ENCODE measurements at places on chromosomes 3 and 15.

- DNase-seq, result no peak
Observed at GRCh38 chr3:153357436-153357835, 195.4 kb downstream of the RAP2B start.

GRCh38 chr15:40243126-40243810 lies 4.4 kb downstream of the PAK6 start:
- DNase-seq, result no peak

DNA sequence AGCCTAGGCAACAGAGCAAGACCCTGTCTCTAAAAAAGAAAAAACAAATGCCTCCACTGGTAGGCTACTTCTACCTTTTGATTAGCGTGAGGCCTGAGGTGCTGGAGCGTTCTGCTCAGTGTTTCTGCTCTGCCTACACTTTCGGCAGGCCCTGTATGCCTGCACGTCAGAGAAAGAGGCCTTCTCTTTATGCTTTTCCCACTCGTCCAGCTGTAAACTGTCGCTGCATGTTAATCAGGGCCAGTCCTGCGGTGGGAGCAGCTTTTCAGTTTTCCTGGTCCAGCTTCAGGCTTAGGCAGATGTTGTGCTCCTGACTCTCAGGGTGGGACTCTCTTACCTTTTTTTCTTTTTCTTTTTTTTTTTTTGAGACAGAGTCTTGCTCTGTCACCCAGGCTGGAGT lies 25.3 kb downstream of the CSPG5 start:
- DNase-seq, result no peak

DNA sequence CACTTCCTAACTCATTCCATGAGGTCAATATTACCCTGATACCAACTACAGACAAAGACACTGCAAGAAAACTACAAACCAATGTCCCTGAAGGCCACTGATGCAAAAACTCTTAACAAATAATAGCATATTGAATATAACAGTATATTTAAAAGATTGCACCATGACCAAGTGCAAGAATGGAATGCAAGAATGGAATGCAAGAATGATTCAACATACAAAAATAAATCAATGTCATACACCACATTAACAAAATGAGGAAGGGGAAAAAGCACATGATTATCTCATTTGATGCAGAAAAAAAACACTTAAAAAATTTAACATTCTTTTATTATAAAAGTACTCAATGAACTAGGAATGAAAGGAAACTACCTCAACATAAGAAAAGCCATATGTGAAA lies 463.1 kb upstream of the NECTIN3 start:
- DNase-seq, result no peak

DNA sequence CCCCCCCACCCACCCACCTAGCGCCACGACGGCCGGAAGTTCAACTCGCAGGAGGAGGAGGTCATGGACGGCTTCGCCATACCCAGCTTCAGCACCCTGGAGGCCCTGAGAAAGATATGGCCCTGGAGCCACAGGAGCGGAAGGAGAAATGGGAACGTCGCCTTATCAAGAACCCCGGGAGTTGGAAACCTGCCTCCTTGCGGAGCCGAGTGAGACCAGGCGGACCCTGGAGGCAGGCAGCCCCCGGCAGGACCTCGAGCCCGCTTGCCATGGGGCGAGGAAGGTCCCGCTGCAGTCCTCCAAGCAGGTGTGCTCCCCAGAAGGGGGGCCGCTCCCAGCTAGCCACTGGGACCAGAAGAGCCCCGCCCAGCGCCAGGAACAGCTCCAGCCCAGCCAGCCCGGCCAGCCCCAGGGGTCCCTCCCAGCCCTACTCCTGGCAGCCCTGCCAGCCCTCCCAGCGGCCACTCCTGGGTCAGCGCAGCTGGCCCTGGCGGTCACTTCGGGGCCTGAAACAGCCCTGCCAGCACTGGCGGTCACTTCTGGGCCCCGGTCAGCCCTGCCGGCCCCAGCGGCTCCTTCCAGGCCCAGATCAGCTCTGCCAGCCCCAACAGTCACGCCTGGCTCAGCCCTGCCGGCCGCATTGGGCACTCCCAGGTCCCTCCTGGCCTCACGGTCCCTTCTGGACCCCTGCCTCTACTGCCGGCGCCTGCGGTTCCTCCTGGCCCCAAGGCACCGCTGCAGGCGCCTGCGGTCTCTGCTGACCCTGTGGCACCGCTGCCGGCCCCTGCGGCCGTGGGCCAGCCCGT lies 10.3 kb upstream of the ROPN1B start:
- no peak for DNase-seq

DNA sequence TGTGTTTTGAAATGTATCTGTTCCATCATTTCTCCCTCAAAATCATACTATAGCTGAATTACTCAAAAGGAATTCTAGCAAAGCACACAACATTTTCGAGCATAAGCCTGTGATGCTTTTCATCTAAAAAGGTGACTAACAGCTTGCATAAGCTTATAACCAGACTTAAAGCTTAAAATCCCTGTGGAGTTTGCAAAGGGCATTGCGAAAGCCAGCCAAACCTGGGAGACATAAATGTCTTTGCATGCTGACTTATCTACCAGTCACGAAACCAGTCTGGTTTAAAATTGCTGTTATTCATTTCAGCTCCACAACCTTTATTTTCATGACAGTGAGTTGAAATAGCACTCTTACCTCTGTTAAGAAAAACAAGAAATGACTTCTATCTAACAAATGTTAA lies 35.6 kb upstream of the LIPC start:
- DNase-seq, result no peak
